ENCODE measurements at places on chromosomes 12 and 14.

DNA sequence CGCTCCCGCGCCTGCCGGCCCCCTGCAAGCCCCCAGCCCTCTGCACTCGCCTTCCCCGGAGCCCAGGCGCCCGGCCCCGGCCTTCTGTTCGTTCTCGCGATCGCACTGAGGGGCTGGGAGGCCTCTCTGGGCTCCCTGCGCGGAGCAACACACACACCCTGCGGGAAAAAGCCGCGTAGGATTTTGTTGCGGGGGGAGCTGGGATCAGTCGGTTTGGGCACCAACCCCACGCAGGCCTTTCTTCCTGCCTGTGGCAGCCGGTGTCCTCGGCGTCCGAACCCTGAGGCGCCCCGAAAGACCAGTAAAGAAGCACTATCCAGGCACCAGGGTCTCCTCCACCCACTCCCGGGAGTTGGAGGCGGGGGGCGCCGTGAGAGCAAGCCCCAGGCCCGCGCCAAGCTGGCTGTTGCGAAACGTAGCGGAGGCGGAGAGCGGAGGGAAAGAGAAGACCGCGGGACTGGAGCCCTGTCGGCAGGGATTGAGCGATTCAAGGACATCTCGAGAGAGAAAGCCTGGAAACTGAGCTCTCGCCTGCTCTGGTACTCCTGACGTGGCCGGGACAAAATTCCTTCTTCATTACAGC is 1.9 kb upstream of the HOXC5 start:
- DNase-seq: no peak

DNA sequence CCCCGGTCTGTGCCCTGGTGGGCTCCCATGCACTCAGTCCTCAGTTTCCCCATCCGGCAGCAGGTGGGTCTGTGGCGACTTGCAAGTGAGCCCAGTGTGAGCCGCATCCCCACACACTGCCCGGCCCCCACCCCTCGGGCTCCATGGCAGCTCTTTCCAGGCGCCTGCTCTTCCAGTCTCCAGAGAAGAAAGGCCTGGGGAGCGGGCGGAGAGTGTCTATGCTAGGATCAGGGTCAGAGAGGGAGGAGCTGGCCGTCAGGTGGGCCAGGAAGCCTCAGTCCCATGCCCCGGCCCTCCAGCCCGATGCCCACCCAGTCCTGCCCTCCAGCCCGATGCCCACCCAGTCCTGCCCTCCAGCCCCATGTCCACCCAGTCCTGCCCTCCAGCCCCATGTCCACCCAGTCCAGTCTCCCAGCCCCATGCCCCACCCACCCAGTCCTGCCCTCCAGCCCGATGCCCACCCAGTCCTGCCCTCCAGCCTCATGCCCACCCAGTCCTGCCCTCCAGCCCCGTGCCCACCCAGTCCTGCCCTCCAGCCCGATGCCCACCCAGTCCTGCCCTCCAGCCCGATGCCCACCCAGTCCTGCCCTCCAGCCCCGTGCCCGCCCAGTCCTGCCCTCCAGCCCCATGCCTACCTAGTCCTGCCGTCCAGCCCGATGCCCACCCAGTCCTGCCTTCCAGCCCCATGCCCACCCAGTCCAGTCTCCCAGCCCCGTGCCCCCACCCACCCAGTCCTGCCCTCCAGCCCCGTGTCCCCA is 49.2 kb downstream of the FBRSL1 start:
- DNase-seq: no peak

- DNase-seq: peak; percentile 31
Observed at GRCh38 chr12:32087306-32087705, 19.3 kb upstream of the BICD1 start.

GRCh38 chr12:70354787-70355186 is 11.3 kb upstream of the KCNMB4 start:
- DNase-seq: no peak

- peak; percentile 21 for DNase-seq
Observed at GRCh38 chr12:57276935-57277563, 26.1 kb upstream of the STAC3 start.

DNA sequence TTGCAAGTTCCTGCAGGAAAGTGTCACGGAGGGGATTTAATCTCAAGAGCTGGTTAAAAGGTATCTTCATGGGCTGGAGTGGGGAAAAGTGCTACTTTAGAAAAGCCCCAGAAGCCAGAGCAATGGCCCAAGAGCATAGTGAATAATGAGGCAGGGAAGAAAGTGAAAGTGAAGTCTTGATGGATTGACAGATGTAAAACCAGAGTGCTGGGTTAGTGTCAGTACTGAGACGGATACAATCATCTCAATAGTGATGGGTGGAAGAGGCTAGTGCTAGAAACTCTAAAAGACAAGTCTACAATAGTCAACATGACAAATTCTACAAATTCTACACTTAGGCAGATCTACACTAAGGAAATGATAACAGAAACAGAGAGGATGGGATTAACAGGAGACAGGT is 68.1 kb downstream of the CIT start:
- no peak for DNase-seq

DNA sequence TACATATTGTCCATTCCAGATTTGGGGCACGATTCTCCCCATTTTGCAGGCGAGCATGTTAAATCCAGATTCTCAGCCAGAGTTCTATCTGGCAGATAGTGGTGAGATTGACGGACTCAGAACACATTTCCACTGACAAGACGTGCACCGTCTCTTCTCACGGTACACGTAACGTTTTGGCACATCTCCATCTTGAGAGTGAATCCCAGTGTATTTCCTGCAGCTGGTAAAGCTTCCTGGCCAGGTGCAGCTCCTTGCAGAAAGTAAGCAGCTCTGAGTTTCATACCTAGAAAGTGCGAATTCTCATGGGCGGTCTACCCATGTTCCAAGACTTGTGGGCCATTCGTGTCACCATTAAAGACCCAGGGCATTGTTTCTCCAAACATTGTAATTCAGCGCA is 102.6 kb downstream of the TSPAN9 start:
- peak; percentile 29 for DNase-seq

- peak; percentile 15 for DNase-seq
Observed at GRCh38 chr12:46555406-46555852, 182.9 kb upstream of the SLC38A2 start.

DNA sequence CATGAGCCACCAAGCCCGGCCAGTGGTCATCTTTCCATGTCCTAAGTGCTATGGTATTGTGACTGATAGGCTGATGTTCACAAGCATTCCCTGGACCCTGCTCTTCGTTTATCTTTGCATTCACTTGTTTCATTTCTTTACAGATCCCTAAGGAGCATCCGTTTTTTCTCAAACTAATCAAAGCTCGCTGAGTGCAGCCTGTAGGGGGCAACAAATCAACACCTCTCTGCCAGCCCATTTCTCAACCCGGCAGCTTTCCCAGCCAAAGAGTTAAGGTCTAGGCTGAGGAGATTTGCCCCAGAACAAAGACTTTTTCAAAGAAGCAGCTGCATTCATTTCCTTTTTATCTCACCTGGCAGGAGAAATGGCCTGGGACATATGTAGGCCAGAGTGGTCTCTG is 12.1 kb downstream of the SIRT4 start:
- DNase-seq: peak; percentile 8

GRCh38 chr12:118370601-118371000 is 2.1 kb downstream of the TAOK3 start:
- DNase-seq: no peak

- DNase-seq: no peak
Observed at GRCh38 chr14:70398706-70399431, 18.0 kb downstream of the SYNJ2BP start.

GRCh38 chr12:108635997-108636808 is 2.5 kb upstream of the SELPLG start:
- DNase-seq: peak; percentile 69
